Stimulated activated CD4-positive, alpha-beta T cell treated with anti-CD3 and anti-CD28 coated beads, Interleukin-1b, Interleukin-23, amount 100 ng/mL, for 1 hour (primary cell): ENCODE measurements at places on chromosomes 2 and 18.

- no peak for DNase-seq
Measured at GRCh38 chr2:232013701-232014353, 52.3 kb downstream of the DIS3L2 start.

DNA sequence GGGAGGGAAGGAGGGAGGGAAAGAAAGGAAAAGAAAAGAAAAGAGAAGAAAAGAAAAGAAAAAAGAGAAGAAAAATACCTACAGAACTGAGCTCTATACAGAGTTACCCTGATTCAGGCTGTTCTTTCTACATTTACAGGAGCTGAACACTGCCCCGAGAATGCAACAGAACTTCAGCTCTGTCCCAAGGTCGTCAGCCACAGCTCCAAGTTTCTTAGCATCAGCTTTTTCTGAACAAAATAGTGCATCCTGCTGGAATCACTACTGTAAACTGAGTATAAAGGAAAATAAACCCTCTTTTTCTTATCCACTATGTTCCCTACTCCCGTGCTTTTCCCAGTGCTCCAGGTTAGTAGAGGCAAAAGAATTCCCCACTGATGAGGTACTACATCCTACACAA lies 4.7 kb upstream of the PPP4R1 start:
- no peak for DNase-seq

DNA sequence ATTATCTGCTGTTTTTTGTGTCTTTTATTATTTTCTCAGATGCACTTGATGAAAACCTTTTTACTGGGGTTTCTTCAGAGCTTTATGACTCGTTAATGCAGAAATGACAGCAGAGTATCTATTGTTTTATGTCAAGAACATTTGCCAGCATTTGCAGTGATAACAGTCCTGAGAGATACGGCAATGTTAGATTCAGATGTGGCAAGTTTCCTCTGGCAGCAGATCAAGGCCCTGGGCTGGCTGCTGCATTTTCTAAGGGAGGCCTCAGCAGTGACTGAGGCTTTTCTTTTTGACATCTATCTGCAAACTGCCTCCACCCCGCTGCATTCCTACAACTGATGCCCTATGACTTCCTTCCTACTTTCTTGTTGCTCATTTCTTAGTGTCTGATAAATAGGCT lies 40.2 kb downstream of the EFEMP1 start:
- DNase-seq: no peak

DNA sequence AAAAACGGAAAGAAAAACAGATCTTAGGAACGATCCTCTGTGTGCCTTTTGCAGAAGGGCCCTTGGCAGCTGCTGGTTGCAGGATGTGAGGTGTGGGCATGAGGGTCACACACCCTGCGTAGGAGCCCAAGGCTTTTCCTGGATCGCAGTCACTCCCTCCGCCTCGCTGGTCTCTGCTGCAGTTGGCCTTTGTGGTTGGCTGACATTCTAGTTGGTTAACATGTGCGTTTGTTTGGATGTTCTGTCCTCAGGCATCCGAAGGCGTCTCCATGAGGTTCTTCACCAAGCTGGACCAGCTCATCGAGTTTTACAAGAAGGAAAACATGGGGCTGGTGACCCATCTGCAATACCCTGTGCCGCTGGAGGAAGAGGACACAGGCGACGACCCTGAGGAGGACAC lies 61.7 kb downstream of the INPP5D start:
- DNase-seq: no peak

- no peak for DNase-seq
Measured at GRCh38 chr2:183123959-183124221, 353 bp upstream of the NUP35 start.

DNA sequence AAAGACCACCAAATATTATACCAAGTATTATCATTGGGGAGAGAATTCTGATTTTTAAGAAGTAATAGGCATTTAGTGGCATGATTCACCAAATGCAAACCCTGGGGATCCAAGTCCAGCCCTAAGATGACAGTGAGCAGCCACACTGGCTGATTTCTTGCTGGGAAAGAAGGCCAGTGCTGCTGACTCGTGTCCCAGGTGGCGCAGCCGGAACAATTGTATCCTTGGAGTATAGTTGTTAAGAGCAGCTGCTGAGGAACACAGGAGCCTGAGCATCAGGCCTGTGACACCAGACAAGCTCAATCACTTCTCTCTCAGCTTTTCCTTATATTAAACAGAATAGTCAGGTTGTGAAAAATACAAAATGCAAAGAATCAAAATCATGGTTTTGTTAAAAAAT lies 48.4 kb downstream of the LRP1B start:
- DNase-seq: no peak

DNA sequence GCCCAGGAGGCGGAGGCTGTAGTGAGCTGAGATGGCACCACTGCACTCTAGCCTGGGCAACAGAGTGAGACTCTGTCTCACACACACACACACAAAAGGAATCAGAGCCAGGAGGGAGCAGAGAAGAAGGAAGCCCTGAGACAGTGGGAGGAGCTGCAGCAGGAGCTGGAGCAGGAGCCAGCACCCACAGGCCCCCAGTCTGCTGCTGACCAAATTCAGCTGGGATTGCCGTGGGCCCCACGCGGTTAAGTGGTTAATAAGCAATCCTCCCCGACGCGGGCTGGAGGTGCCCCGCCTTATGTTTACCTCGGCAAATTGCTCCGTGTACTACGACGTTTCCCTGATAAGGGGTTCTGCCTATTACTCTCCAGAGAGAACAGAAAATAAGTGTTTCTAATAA lies 265.3 kb downstream of the TWIST2 start:
- no peak for DNase-seq

DNA sequence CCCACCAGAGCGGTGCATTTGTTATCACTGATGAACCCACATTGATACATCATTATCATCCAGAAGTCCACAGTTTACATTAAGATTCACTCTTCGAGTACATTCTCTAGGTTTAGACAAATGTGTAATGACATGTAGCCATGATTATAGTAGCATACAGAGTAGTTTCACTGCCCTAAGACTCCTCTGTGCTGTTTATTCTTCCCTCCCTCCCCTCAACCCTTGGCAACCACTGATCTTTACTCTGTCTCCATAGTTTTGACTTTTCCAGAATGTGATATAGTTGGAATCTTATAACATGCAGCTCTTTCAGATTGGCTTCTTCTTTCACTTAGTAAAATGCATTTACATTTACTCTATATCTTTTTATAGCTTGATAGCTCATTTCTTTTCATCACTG lies 31.2 kb upstream of the GREB1L start:
- DNase-seq: no peak

DNA sequence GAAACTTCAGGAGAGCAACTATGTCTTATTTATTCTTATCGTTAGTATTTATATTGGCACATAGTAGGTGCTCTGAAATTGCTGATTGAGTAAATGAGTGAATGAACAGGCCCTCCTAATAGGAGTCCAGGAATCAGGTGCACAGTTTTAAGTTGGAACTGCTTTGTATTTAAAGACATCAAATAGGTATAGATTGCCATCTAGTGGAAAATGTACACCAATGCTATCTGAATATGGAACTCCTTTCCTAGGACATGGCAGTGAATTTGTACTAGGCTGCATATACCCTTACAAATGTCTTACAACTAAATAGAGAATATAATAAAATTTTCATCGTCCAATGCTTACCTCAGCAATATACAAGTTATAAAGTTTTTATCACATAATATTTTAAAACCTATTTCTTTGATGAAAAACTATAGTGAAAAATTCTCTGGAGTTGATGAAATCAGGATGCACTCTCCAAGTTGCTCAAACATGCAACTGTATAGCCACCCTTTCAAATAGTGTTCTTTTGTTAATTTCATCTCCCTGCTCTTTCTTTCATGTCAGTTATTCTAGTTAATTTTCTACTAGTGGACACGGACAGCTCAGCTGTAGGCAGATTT lies 318.9 kb upstream of the SYT4 start:
- no peak for DNase-seq

DNA sequence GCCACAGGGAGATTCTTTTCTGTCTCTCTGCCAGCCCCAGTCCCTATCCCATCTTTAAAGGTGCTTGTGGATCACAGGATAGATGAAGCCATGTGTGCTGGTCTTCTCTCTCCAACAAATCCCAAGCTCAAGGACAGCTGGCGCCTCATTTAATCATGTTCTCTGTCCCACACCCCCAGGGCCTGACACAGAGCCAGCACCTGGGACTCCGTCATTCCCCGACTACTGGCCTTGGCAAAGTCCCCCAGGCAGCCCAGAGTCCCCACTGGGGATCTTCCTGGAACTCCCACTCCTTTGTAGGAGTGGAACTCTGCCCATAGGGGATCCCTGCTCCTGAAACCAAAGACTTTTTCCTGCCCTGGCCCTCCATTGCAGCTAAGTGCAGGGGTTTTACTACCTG lies 60.8 kb downstream of the MTHFD2 start:
- DNase-seq: no peak

DNA sequence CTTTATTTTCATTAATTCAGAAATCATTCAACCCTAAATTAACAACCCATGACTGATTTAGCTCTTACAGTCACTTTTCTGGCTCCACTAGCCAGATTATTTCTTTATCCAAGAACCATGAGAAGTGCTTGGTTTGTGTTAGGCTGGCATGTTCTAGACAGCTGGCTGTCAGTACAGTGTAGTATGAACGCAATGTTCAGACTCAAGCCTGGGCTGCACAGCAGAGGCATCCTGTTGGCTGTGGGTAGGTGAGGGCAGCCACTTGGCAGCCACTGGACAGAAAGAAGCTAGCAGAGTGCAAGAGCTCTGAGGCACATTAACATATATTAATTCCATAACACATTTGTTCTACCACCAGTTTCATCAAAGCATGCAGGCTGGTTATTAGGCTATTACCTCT lies 522.9 kb upstream of the FSHR start:
- DNase-seq: no peak

- DNase-seq: no peak
Measured at GRCh38 chr2:241033994-241034393, 35.6 kb downstream of the SNED1 start.

DNA sequence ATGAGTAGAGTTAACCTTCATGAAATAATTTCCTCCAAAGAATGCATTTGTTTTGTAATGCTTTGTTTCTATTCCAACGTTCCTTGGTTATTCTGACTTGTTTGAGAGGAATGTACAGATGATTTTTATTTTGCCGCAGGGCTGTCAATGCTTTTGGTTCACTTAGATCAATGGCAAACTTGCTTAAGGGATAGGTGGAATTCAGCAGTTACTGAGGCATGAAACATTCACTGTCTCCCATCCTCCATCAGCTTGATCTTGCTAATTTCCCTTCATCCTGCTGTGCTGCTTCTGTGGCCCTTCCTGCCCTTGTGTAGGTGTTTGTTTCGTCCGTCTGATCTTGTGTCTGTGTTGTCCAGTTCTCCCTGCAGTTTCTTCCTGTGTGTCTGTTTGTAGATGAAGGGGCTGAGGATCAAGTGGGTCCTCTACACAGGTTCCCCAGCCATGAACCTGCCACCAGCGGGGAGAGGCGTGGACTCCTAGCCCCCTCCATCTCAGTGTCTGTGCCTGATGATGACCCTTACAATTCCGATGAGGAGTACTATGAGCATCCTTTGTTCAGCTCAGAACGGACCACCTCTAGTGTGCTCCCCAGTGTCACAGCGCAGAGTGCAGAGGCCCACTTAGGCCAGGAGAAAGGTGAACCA lies 84.2 kb upstream of the UNC80 start:
- DNase-seq: no peak

- DNase-seq: no peak
Measured at GRCh38 chr2:12538138-12538694, 178.5 kb upstream of the TRIB2 start.

DNA sequence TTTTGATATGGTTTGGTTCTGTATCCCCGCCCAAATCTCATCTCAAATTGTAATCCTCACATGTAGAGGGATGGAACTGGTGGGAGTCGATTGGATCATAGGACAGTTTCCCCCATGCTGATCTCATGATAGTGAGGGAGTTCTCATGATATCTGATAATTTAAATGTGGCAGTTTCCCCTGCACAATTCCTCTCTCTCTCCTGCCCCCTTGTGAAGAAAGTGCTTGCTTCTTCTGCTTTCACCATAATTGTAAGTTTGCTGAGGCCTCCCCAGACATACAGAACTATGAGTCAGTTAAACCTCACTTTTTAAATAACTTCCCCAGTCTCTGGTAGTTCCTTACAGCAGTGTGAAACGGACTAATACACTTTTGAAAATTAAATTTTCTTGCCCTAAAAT lies 12.3 kb upstream of the KCNJ3 start:
- no peak for DNase-seq

DNA sequence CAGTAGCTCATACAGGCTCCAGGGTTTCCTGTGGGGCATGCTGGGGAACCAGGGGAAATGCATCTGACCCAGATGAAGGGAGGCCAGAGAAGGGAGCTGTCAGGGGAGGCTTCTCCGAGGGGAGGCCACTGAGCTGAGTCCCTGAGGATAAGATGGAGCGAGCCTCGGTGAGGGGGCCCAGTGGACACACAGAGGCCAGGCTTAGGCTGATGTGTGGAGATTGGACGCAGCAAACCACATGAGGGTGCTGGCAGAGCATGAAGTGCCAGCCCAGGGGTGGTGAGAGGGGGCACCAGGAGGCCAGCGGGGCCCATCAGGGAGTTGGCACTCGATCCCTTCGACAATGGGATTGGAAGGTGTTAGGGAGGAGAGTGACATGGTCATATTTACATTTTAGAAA lies 235.0 kb downstream of the KLHL29 start:
- DNase-seq: no peak

- no peak for DNase-seq
Measured at GRCh38 chr18:63617049-63617914, 26.8 kb downstream of the SERPINB4 start.

DNA sequence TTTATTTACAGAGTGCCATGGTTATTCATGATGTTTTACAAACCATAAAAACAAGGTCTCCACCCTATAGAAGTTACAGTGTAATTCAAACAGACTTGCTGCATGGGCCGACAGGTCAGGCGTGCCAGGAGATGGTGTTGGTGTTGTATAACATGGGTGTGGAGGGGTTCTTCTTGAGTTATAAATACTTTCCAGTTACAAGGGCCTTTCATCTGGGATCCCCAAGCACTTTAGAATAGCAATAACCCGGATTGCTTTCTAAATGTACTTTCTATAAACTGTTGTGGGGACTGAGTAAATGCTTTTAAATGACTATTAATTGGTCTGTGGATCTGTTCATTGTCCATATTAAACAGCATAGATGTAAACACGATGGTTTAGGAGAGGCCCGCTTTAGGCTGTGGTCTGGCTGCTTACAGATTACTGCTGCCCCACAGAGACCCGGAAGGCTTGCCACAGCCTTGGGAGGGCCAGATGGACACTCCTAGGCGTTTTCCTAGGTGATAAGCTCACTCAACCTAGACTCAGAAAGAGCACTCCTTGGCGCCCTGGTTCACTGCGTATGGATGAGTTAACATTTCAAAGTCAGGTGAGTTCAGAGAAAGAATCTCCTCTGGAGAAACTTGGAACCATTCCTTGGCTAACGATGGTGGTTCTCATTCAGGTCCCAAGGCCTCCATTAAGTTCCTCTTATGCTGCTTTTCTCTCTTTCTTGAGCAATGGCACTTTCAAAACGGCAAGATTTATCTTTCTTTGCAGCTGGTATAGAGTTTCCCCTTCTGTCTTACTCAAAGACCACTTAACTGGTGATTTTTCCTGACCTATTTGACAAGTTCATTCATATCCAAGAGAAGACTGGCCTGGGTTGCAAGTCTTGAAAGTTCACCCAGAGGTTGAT lies 3.6 kb upstream of the KIAA2012 start:
- DNase-seq: no peak

GRCh38 chr2:231321556-231322334 lies 73.8 kb upstream of the B3GNT7 start:
- DNase-seq: no peak

GRCh38 chr2:43465234-43465633 lies 130.6 kb downstream of the THADA start:
- no peak for DNase-seq
